ENCODE measurements at places on chromosomes 1 and 21.

DNA sequence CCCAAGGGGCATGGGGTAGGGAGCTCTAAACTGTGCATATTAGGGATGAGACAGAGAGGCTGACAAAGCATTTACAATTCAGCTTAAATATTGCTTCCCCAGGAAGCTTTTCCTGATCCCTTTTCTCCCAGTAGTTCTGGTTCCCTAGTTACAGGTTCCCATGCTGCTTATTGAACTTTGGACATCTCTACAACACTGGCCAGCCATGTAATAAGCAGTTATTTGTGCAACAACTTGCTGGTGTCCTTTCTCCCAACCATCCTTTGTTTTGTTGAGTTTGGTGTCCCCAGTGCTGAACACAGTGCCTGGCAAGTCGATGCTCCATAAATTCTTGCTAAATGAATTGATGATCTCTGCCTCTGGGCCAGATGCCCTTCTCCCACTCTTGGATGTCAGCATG lies 80.6 kb downstream of the PLXNA2 start:
- no peak for DNase-seq

DNA sequence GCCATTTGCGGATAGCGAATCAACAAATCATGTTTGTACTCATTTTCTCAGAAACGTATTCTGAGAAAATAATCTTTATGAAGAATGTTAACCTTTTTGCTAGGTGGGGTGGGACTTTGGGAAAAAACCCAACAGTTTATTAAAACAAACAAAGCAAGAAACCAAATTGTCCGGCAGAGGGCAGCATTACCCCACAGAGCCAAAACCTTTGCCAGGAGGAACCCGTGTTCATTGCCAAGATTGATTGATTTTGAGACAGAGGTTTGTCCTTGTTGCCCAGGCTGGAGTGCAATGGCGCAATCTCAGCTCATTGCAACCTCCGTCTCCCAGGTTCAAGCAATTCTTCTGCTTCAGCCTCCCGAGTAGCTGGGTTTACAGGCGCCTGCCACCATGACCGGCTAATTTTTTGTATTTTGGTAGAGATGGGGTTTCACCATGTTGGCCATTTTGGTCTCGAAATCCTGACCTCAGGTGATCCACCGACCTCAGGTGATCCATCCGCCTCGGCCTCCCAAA lies 70.8 kb upstream of the RHOU start:
- peak; percentile 78 for DNase-seq

- no peak for DNase-seq
These were observed 77.2 kb downstream of the BCAR3 start for GRCh38 chr1:93604411-93604810.

GRCh38 chr1:114000406-114000805 lies 21.1 kb downstream of the OLFML3 start:
- DNase-seq = no peak

GRCh38 chr1:30406996-30407864 lies 316.2 kb downstream of the MATN1 start:
- no peak for DNase-seq

DNA sequence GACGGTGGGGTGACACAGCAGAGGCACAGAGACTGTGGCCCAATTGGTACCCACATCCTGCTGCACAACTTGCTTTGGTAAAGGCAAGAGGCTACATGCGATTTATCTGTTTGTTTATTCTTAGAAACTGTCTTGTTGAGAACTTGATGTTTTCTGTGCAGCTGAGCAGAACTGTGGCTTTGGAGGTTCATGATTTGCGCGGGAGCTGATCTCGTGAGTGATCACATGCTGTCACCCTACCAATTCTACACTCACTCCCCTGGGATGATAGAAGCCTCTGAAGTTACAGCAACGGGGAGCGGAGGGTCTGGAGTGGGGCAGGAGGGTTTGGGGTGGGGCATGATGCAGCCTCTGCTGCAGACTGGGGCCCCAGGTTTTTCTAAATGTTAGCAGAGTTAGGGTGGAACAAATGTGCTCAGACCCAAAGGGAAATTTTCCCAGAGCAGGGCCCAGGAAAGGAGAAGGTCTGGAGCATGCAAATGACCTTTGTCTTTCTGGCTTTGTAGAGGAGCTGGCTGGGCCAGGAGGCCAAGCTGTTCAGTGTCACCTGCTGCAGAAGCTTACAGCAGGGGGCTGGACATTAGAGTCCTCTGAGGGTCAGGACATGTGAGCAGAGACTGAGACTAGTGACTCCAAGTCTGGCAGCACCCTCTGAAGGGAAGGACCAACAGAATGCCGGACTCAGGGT lies 83.6 kb downstream of the GRIK3 start:
- no peak for DNase-seq

- no peak for DNase-seq
These were observed 334.4 kb downstream of the DSCAM start for GRCh38 chr21:40512590-40512989.

DNA sequence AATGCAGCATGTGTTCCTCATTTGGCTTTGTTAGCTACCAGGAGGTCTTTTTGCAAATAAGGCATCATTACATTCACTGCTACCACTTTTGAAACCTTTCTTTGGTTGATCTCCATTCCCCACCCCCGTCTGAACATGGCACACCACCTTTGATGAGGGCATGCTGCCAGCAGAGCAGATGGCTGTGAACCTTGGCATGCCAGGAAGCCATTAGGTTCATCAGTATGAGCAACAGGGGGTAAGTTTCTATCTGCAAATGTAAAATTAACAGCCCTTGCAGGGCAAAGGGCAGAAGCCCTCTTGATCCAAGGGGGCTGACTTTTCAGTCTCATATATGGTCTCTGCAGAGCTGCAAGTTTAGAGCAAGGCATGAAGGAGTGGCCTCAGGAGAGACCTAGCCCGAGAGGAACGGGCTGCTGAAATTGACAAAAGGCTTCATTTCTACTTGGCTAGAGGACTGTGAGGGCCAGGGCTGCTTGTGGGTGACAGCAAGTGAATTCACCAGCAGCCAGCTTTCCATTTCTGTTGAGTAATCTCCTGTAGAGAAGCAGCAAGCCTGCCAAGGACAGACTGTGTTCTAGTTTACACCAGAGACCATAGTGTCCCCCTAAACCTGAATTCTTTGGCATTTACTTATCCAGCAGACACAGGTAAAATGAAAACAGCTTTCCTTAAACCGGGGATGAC lies 127.9 kb downstream of the ZNF326 start:
- DNase-seq = no peak

GRCh38 chr21:40671716-40672115 lies 175.2 kb downstream of the DSCAM start:
- DNase-seq = no peak

DNA sequence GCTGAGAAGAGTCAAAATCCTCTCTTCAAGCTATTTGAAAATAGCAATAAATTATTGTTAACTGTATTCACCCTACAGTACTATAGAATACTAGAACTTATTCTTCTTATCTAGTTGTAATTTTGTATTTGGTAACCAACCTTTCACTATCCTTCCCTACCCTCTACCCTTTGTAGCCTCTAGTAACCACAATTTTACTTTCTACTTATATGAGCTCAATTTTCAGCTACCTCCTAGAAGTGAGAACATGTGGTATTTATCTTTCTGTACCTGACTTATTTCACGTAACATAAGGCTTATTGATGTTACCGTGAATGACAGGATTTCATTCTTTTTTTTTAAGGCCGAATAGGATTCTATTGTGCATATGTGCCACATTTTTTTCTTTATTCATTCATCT lies 30.0 kb downstream of the ZC3H11B start:
- no peak for DNase-seq

DNA sequence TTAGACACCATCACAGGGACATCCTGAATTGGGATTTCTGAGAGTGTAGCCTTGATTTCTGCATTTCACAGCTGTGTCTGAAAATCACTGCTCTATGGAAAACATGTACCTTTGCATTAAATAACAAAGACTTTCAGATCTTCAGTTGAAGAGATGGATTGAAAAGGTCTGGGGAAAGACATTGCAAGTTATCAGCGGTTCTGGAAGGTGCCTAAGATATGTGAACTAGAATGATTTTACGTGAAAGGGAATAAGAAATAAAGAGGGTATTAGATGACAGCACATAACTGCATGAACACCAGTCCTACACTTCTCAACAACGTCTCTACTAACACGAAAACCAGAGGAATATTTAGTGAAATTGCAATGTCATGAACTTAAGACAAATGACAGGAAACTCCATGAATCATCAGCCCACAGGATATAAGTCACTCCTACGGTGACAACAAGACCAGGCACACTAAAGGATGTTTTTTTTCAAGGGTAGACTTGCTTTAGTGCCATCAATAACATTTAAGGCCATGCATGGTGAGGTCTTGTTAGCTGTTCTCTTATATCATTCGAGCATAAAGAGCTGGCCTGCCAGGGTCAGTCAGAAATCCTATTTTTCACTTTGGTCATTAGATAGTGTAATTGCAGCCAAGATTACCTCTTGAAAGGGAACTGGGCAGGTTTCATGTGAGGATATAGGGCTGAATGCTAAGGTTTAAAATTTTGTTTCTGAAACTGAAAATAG lies 283.1 kb downstream of the GRIK1 start:
- no peak for DNase-seq

DNA sequence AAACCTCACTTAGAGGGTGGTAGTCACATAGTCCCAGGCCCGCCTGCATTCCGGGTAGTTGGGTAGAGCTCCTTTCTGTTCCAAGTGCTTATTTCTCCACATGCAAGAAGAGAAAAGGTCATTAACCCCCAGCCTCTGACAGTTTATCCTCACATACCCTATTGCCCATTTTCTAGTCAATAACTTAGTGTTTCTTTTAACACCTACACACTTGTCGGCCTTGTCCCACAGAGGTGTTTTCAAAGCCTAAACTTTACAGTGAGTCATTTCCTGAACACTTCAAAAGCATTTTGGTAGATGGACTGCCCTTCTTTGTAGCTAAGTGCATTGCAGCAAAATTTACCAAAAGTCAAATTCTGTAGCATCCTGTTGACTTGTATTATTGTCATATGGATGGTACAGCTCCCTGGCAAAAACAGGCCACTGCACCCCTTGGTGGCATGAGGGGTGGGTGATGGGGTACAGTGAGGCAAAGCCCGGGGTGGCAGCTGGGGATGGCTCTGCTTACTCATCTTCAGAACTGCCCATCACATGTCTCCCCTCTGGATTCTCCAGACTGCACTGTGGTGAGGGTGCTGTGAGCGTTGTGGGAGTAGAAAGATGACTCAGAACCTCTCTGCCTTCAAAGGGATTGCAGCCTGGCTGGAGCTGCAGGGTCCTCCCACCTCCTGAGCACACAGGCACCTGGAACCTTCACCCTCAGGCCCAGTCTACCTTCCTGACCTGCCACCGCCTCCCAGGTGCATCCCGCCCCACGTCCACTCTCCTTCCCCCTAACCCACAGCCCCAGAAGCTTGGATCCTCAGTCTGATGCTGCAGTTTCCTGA lies 45.8 kb upstream of the DMRTB1 start:
- no peak for DNase-seq

DNA sequence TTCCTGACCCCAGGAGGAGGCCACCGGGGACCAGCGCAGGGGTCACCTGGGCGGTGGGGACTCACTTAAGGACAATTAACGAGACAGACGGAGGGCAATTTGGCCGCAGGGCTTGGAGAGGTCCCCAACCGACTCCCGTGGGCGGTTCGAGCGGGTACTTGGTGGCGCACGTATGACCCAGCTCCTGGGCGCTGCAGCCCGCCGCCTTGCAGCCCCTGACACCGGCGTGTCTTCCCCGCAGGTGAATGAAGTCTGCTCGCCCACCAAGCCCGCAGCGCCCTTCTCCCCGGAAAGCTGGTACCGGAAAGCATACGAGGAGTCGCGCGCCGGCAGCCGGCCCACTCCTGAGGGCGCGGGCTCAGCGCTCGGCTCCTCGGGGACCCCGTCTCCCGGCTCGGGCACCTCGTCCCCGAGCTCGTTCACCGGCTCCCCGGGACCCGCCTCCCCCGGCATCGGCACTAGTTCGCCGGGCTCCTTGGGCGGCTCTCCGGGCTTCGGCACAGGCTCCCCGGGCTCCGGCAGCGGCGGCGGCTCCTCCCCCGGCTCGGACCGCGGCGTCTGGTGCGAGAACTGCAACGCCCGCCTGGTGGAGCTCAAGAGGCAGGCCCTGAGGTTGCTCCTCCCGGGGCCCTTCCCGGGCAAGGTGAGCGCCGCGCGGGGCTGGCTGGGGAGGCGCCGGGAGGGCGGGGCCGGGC lies 1.4 kb downstream of the KIF26B start:
- DNase-seq = peak; percentile 93

DNA sequence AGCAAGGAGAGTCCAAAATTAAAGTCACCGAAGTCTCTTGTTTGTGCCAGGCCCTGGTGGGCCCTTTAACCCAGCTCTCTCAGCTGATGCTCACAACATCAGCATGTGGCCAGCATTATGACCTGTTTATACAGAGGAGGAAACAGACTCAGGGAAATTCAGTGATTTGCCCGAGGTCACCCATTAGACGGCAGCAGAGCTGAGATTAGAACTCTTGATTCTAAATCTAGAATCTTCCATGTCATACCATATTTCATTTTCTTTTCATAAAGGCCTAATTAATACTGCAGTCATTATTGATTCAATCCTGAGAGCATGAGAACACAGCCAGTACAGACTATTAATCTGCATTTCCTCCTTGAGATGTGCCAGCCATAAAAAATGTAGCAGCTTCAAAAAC lies 63.7 kb downstream of the KCNN3 start:
- DNase-seq = no peak

DNA sequence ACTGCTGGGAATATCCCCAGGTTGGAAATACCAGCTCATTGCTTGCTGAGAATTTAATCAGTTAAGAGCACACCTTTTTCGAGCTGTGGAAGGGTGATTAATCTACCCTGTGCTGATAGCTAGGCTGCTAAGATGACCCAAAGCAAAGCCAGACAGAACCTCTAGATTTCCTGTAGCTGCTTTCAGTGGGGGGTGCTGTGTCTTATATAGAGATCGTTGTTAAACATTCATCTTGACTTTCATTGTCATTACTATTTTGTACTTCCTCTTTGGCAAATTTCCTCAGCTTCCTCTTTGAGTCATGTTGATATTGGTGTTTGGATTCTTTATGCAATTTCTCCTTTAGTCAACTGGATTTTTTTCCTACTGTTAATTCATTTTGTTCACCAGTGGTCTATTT lies 155.3 kb downstream of the DISC1 start:
- no peak for DNase-seq

DNA sequence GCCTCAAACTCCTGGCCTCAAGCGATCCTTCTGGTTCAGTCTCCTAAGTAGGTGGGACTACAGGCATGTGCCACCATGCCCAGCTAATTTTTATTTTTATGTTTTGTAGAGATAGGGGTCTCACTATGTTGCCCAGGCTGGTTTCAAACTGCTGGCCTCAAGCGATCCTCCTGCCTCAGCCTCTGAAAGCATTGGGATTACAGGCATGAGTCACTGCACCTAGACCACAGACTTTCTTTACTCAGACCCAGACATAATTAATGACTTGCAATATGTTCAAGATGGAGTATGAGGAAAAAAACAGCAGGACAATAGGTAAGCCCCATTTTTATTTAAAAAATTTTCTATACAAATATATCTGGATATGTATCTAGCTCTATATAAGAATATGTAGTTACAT lies 13.2 kb downstream of the KANK4 start:
- no peak for DNase-seq

All from NCI-H774 (cell line).